ENCODE measurements at places on chromosomes 13 and 19. TPM values are rescaled to one million over a fixed set of nuclear protein-coding genes. Genes with fewer than 3 reads are reported as not detected.
A peak's percentile ranks its signal among the peaks of the same experiment; 100 is the strongest.

DNA sequence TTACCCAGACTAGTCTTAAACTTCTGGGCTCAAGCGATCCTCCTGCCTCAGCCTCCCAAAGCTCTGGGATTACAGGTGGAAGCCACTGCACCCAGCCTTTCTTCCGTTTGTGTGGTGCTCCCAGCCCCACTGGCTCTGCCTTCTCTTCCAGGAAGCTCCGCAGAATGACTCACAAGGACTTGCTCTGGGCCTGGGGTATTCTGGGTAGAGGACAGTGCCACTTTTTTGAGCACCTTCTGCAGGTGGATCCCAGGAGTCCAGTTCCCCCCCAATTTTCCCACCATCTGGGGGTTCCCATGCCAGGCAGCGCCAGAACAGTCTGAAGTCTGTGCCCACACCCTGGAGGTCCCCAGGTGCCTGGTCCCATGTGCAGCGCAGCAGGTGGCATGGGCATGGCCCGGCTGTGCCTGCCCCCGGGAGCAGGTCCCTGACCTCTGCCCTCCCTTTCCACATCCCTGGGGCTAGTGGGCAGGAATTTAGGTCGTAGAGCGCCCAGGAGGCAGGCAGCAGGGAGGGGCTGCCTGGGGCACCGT lies 1.6 kb downstream of the REEP6 start:
- H3K27ac ChIP-seq = no peak overlapping the region
- H3K27me3 ChIP-seq = no peaks in the 10 kb centered on the region
- DNase-seq = peak; percentile 61
- H3K4me3 ChIP-seq = no peak overlapping the region
- no peaks in the 10 kb centered on the region for H3K36me3 ChIP-seq

- H3K27me3 ChIP-seq = no peaks in the 10 kb centered on the region
- peaks cover 22% of the 10 kb centered on the region for H3K4me1 ChIP-seq
- H3K4me3 ChIP-seq = no peak overlapping the region
- no peaks in the 10 kb centered on the region for H3K36me3 ChIP-seq
- no peak overlapping the region for H3K27ac ChIP-seq
Measured at GRCh38 chr13:33245505-33246158, 39.9 kb downstream of the STARD13 start.

KLK2 gene
- not detected for total RNA-seq

ZNF610 gene
- total RNA-seq = 5.3 TPM

TNFSF13B gene
- 14.0 TPM for total RNA-seq

All from upper lobe of left lung (tissue), 6 donors.